ENCODE measurements at places on chromosomes 5 and 9.
A peak's percentile ranks its signal among the peaks of the same experiment; 100 is the strongest.

- DNase-seq: no peak
Observed at GRCh38 chr5:139914218-139914807, 118.7 kb downstream of the PSD2 start.

DNA sequence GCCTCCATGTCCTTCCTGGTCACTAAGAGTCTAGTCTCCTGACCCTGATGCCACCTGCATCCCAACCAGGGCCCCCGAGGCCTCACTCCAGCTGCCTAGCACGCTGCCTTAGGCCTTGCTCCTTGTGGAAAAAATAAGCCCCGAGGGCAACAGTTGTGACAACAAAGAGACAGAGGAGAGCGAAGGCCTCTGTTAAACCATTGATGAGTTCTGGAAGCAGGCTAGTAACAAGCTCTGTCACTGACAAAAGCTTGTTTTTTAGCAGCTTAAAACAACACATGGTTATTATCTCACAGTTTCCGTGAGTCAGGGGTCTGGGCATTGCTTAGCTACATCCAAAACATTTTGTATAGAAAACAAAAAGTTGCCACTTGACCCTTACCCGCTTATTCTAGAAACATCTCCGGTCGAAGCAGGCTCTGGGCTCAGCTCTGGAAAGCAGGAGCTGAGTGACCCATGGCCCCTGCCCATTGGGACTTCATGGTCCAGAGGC is 48.2 kb upstream of the TBC1D2 start:
- DNase-seq: no peak

- DNase-seq: no peak
Observed at GRCh38 chr9:131236761-131237160, 39.5 kb downstream of the FAM78A start.

GRCh38 chr9:116480700-116481099 is 206.4 kb upstream of the TRIM32 start:
- no peak for DNase-seq

DNA sequence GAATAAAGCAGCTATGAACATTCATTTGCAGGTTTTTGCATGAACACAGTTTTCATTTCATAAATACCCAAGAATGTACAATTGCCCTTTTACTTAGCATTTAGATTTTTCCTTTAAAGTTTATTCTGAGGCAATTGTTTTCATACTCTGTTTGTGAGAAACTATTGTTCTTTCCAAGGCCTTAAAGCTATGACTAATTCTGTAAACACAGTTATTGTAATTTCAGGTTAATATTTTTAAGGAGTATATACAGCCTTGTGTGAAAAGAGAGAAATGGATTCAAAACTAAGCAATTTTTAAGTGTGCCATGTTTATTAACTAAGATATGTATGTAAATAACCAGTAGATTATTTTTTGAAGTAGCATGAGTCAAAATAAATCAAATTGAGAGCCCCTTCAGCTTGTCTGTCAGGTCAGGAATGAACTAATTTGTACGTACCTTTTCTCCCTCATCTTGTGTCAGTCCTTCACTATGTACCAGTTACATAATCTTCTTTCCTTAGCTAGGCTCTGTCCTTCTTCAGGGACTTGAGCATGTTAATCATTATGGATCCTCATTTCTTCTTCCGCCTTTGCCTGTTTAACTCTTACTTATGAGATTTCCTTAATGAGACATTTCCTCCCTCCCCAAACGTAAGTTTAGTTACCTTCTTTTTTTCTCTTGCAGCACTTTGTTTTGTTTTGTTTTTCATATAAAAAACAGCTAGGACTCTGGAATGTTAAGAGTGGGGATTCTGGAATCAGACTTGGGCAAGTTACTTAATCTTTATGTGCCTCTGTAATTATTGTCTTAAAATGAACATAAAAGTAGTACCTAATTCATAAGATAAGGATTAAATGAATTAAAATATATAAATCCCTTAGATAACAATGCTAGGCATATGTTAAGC is 63.6 kb downstream of the NIPBL start:
- DNase-seq: no peak

- no peak for DNase-seq
Observed at GRCh38 chr5:149053072-149053695, 9.7 kb downstream of the SH3TC2 start.

- DNase-seq: peak; percentile 92
Observed at GRCh38 chr9:125446561-125447094, 185.0 kb downstream of the GAPVD1 start.

DNA sequence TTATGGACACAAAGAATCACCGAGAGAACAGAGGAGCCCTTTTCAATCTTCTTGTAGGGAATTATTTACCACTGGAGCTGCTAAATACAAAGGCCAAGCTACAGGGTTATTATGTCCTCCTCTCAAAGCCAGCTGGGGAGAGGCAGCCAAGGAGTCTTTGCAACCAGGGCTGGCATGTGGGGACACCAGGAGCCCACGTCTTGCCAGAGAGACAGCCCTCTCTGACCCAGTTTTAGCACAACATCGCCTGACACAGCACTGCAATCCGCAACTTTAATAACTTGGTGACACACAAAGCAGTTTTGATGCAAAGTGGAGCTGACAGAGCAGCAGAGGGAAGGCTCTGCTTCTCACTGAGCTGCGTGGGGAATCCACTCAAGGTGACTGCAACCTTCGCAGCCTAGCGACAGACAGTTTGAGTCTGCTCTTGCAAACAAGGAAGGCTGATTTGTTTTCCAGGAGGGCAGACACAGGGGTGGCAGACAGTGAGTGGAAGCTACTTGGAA is 33.6 kb downstream of the TLR4 start:
- no peak for DNase-seq

DNA sequence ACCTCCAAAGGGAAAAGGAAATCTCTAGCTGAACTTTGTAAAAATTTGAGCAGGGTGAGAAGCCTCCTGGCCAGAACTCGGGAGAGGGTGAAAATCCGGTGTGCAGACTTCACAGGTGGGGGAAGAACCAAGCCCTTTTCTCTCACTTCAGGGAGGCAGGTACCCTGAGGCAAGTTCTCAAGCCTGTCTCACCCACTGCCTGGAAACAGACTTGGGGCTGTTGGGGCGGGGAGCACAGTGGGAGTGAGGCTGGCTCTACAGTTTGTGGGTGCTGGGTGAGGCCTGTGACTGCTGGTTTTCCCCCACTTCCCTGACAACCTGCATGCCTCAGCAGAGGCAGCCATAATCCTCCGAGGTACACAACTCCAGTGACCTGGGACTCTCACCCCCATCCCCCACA is 187.1 kb downstream of the KIF4B start:
- DNase-seq: no peak

- DNase-seq: no peak
Observed at GRCh38 chr9:115715666-115716065, 437.9 kb upstream of the PAPPA start.

GRCh38 chr9:110571801-110572483 is 7.6 kb downstream of the SVEP1 start:
- DNase-seq: no peak

GRCh38 chr9:101512116-101512515 is 21.5 kb upstream of the RNF20 start:
- DNase-seq: peak; percentile 5

GRCh38 chr5:22572941-22573340 is 280.2 kb downstream of the CDH12 start:
- DNase-seq: no peak

GRCh38 chr9:22990349-22990748 is 543.7 kb downstream of the DMRTA1 start:
- no peak for DNase-seq
